ENCODE measurements at places on chromosomes 7 and 10. TPM values are rescaled to one million over a fixed set of nuclear protein-coding genes. Genes with fewer than 3 reads are reported as not detected.

GRCh38 chr7:101968720-101969466, 151.5 kb downstream of the CUX1 start:
- no peak for DNase-seq
- H3K27ac ChIP-seq = no peak overlapping the region
- no peaks in the 10 kb centered on the region for H3K27me3 ChIP-seq
- no peaks in the 10 kb centered on the region for H3K36me3 ChIP-seq

DNA sequence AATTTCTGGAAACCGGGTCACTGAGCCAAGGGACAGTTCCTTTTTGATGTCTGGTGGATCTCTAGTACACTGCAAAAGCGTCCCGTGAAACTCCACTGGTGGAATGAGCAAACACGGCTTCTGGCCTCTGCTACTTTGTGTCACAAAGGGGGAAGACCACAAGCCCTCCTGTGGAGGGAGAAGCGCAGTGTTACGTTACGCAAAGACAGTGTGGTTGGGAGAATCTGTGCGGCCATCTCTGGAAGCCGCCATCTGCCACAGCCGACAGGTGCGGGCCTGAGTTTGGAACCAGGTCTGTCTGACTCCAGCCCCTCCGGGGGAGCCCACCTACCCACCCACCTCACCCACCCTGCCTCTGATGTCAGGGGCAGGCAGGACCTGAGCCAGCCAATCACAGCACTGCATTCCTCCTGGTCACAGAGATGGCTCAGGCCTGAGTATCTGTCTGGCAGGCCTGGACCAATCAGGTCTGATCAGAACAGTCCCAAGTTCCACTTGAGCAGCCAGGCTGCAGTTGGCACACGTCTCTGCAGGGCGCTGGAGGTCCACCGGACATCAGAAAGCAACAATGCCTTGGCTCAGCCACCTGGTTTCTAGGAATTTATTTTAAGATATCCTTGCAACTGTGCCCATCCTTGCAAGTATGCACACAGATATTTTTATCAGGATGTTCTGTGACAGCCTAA, 3.0 kb upstream of the CYP2W1 start:
- no peaks in the 10 kb centered on the region for H3K36me3 ChIP-seq
- no peak for DNase-seq
- H3K4me3 ChIP-seq = no peak overlapping the region

DNA sequence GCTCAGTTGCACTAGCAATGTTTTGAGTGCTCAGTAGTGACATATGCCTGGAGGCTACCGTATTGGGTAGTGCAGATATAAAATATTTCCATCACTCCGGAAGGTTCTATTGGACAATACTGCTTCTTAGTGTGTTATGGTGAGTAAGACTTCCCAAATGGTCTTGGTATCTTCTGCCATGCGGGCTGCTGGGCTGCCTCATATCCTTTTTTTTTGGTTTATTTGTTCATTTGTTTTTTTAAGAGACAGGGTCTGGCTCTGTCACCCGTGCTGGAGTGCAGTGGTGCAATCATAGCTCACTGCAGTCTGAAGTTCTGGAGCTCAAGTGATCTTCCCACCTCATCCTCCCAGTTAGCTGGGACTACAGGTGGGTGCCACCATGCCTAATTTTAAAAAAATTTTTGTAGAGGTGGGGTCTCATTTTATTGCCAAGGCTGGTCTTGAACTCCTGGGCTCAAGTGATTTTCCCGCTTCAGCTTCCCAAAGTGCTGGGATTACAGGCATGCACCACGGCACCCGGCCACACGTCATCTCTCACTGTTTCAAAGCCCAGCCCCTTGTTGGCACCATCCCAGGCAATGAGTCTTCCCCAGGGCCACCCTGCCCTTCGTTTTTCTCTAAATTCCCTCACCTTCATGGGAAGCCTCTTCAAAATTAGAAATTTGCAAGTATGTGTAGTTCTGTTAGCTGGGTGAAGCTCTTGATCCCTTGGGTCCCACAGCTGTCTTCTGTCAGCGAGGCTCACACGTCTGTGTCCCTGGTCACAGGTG, 111.0 kb upstream of the KLF14 start:
- no peak overlapping the region for H3K27ac ChIP-seq
- H3K36me3 ChIP-seq = no peaks in the 10 kb centered on the region
- H3K4me3 ChIP-seq = no peak overlapping the region
- H3K4me1 ChIP-seq = peaks cover 12% of the 10 kb centered on the region
- no peak for DNase-seq

DNA sequence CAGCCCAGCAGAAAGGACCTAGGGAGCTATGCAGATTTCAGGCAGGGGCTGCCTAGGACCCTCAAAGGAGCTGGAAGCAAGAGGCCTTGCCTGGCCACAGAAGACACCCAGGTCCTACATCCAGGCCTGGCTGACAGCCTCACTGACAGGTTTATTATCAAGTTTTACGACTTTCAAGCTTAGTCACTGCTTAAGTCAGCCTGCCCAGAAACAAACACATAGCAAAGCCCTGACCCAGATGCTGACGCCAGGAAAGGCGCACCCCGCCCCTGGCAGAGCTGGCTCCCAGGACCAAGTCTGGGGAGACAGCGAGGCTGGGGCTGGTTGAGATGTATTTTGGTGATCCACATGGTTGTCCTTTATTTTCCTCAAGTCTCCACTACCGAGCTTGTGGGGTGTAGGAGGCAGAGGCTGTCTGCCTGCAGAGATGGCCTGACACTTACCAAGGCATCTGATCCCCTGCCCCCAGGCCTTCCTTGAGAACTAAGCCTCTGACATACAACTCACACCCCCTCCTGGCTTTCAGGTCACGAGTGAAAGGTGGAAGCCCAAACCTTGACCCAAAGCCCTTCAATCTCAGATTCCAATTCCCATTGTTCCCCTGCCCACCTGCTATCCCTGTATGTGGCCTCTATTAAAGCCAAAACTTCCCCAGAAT, 80.7 kb upstream of the EMX2 start:
- H3K4me1 ChIP-seq = no peaks in the 10 kb centered on the region
- H3K4me3 ChIP-seq = no peak overlapping the region
- no peak for DNase-seq

GRCh38 chr7:81833401-81833800, 63.6 kb upstream of the HGF start:
- no peak overlapping the region for H3K4me3 ChIP-seq
- no peaks in the 10 kb centered on the region for H3K36me3 ChIP-seq
- H3K27ac ChIP-seq = no peak overlapping the region
- no peaks in the 10 kb centered on the region for H3K4me1 ChIP-seq

GRCh38 chr7:91899563-91899962, 19.1 kb upstream of the MTERF1 start:
- DNase-seq = no peak
- peaks cover 13% of the 10 kb centered on the region for H3K27me3 ChIP-seq
- no peaks in the 10 kb centered on the region for H3K36me3 ChIP-seq
- H3K4me1 ChIP-seq = no peaks in the 10 kb centered on the region
- H3K4me3 ChIP-seq = no peak overlapping the region
- no peak overlapping the region for H3K27ac ChIP-seq

GRCh38 chr7:1325646-1326510, 93.2 kb downstream of the UNCX start:
- no peaks in the 10 kb centered on the region for H3K27me3 ChIP-seq
- no peaks in the 10 kb centered on the region for H3K36me3 ChIP-seq
- no peak overlapping the region for H3K27ac ChIP-seq
- H3K4me1 ChIP-seq = no peaks in the 10 kb centered on the region

TRIP6 gene
- 38.5 TPM for total RNA-seq

TNRC18 gene
- 47.3 TPM for total RNA-seq

SEPHS1 gene
- total RNA-seq = 61.9 TPM

All from activated T-helper 2 cell treated with anti-CD3 and anti-CD28 coated beads, Interferon-gamma antibody, Interleukin-2, Interleukin-4, amounts not matched to agents 10 μg/mL and 5 μg/mL and 100 μg/mL, durations not matched to agents 14 hours and 24 hours and 36 hours (primary cell).